Fibroblast of pulmonary artery (primary cell): ENCODE measurements at places on chromosomes 1 and 21.

DNA sequence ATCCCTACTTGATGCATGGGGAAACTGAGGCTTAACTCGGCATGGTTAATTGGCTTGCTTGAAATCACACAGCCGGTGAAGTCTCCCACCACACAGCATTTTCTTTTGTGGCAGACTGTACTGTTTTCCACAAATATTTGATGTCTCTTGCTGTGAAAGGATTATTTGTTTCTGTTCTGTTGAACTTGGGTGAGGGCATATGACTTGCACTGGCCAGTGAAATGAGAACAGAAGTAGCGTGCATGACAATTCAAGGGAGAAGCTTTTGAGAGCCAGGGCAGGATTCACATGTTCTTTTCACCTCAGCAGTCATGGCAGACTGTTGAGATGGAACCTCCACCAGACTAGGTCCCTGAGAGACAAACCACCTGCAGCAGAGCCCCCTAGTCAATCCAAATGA lies 11.7 kb upstream of the AK2 start:
- no peak for DNase-seq

DNA sequence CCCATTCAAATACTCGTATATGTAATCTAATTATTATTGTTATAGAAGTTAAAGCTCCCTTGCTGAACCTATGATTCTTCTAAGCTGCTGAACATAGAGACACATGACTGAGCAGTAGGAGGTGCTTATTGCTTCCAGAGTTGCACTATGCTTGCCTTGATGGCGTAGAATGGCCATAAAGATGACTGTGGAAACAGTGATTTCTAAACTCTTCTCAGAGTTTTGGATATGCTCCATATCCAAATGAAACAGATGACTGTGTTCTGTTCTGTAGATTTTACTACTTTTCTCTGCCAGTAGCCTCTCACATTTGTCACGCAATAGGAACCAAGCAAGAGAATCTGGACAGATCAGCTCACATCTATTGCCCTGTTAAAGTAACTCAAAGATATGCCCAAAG lies 88.1 kb upstream of the CACYBP start:
- DNase-seq: no peak

DNA sequence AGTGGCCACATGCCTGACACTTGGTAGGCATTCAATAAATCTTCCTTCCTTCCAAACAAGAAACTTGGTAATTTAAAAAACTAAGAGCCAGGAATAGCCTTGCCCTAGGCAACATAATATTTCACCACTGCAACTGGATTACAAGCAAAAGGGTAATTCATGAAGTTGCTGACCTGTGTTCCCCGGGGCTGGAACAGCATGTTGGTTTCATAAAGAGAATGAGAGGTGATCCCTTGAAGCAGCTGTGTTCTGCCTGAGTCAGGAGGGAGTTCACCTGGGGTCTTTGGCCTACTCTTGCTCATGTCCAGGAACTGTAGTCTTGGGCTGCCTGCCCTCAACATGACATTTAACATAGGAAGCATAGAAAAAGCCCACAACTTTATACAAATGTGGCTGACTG lies 329.0 kb upstream of the DAB1 start:
- no peak for DNase-seq

- peak; percentile 72 for DNase-seq
These were observed 100.0 kb upstream of the EDEM3 start for GRCh38 chr1:184854496-184855140.
